ENCODE measurements at places on chromosomes 11 and 22.

GRCh38 chr11:115817844-115818468 is 313.7 kb upstream of the CADM1 start:
- DNase-seq: no peak

GRCh38 chr11:113651023-113651422 is 55.1 kb downstream of the TMPRSS5 start:
- DNase-seq: no peak

DNA sequence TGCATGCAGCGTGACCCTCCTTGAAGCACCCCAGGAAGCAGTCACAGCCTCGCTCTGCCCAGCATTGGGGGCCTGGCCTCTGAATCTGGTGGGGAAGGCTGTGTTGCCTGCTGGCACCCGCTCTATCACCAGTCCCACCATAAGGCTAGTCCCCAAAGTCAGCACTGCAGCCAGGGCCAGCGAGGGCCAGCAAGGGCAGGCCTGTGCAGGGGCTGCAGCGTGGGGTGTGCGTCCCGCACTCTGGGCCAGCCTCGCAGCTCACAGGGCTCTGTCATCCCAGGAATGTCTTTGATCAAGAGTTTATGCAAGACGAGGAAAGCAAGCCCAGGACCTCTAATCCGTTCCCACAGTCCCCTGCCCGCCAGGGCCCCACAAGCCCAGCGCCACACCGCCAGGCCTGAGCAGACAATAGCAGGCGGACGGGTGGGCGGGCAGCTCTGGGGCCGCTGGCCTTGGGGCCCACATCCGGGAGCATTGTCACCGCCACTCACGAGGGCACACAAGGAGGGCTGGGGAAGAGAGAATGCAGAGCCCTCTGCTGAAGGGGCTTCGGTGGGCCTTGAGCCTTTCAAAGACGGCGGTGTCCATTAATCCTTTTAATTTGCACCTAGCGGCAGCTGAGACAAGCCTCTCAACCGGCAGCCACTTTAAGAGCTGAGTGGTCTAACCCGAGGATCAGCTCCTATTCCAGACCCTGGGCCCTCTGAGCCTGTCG is 17.1 kb downstream of the LTO1 start:
- DNase-seq: no peak

GRCh38 chr22:37607935-37608476 is 628 bp upstream of the GGA1 start:
- no peak for DNase-seq

DNA sequence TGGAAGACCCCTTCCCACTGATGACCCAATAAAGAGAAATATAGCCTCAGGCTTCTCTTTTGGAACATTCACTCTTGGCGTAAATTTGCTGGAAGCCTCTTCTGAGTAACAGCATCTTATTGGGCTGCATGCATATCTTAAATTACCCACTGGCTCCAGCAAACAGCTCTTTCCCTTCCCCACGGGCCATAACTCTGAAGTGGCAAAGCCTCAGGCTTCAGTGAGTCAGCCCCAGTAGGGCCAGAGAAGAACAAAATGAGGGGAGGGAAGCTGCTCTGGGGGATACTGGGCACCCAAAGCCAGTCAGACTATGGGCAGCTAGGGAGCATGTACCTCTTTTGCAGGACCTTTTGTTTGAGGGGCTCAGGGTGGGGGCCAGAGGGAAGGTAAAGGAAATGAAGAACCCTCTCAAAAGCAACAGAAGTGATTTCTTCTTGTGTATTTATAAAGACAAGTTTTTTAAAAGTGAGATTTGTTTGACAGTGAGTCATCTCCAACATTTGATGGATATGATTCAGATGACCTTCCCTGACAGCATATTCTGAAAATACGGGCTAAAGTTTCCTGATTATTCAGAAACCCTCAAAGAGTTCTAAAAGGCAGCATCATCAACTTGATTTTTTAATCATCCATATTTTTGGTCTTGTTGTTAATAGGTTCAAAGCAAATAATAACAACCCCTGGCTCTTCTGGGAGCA is 203.4 kb downstream of the KIF18A start:
- peak; percentile 82 for DNase-seq

DNA sequence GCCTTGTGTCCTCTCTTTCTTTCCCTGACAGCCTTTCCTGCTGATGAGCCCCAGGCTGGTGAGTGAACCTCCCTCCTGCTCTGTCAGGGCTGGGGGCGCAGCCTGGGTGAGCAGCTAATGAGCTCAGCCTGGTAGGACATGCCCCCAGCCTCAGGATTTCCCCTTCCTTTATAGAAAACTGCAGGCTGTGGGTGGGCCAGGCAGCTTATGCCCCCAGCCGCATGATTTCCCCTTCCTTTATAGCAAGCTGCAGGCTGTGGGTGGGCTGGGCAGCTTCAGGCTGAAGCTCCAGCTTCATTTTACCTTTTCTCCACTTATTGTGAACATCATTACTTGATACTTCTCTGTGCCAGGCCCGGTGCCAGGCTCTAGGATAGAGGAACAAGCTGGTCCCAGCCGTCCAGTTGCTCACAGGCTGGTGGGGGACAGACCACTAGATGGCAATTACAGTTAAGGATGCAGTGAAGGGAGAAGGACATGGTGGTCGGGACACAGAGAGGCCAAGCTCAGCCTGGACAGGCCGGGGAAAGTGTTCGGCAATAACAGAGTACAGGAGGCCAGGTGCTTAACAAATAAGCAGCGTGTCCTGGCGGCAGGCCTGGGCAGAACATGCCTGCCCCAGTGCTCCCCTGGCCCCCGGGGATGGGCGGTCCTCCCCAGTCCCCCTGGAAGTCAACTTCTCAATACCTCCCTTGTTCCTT is 5.3 kb downstream of the LGALS12 start:
- DNase-seq: no peak

GRCh38 chr11:63958008-63958407 is 16.4 kb upstream of the COX8A start:
- no peak for DNase-seq

- no peak for DNase-seq
Observed at GRCh38 chr11:74721479-74721835, 9.8 kb downstream of the CHRDL2 start.

- DNase-seq: no peak
Observed at GRCh38 chr22:31105282-31105929, 2.0 kb downstream of the SELENOM start.

DNA sequence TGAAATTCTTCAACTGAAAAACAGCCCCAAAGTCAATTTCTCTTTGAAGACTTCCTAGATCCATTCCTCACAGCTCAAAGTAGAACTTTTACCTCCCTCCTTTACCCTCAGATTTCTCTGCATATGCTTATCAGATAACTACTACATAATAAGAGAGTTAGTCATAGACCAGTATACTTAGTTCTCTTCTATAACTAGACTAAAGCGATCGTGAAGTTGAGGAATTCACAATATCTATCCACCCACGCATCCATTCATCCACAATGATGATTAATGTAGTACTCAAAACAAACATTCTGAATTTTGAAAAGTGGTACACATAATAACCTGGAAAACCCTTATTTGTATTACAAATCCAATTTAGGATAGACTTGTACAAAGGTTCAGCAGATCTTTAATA is 800.9 kb upstream of the TENM4 start:
- no peak for DNase-seq

- no peak for DNase-seq
Observed at GRCh38 chr11:113942256-113942655, 32.7 kb upstream of the HTR3A start.

DNA sequence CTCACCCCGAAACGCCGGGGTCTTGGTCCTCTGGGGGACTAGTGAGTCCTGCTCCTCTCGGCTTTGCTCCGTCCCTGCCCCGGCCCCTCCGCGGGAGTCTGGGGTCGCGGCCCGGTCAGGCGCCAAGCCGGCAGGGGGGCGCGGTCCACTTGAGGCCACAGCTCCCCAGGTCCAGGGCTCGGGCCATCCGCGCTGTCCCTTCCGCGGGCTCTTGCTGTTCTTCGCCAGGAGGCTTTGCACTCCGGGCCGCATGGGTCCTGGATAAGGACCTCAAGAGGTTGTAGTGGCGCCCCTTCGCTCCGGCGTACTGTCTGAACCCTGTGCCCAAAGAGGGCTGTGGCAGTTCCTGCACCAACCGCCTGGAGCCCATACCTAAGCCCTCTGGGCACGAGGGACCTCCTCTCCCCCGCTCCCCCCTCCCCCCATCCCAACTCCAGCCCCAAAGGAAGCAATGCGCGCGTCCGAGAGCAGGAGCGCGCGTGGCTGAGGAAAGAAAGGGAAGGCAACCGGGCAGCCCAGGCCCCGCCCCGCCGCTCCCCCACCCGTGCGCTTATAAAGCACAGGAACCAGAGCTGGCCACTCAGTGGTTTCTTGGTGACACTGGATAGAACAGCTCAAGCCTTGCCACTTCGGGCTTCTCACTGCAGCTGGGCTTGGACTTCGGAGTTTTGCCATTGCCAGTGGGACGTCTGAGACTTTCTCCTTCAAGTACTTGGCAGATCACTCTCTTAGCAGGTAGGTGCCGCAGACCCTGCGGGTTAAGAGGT is at the start of gene ADM:
Gene ADM (plus strand): TSS at position 579 of the 767 bp plus-strand sequence. CDS start 628 bp downstream, outside the sequence.
- peak; percentile 96 for DNase-seq

- peak; percentile 69 for DNase-seq
Observed at GRCh38 chr22:38317122-38317994, at the start of gene CSNK1E. Gene CSNK1E, minus strand, starts transcription at chr22:38317433. Its CDS starts 3,276 bp downstream, at chr22:38314157.

GRCh38 chr11:20050048-20050447 is 110.2 kb downstream of the DBX1 start:
- DNase-seq: no peak

DNA sequence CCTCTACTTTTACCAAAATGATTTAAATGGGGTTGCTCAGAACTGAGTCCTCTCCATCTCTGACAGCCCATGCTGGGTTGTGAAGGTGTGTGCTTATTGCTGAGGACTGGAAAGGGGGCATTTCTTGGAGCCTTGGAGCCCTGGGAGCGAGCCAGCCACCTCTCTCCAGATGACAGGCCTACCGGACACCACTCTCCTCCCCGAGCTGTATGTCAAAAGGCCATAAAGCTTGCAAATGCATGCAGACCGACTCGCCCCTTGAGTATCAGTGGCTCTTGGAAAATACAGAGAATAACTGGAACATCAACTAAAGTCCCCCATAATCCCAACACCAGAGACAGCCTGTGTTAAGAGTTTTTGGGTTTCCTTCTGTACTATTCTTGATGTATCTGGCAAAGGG is 67.9 kb upstream of the PITPNB start:
- DNase-seq: no peak

GRCh38 chr11:14973621-14974514 is 1.7 kb upstream of the CALCA start:
- peak; percentile 17 for DNase-seq

DNA sequence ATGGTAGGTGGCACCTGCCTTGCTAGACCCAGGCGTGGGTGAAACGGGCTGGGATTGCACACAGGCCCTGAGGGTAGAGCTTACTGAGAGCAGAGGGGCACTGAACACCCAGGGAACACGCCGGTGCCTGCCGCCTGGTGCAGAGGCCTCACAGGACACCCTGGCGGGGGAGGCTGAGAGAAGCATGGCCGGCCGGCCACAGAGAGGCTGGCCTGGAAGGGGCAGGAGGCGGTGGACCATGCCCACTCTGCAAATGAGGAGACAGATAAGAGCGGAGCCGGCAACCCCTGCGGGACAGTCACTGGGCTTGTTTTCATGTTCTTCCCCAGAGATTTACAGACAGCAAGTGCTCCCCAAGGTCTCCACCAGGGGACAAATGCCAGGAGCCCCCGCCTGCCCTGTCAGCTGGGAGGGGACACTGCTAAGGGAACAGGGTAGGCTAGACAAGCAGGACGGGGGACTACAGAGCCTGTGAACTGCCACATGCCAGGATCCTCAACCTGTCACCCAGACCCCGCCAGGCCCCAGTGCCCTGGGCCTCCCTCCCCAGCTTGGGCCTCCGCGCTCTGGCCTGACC is 38.5 kb upstream of the TCF20 start:
- DNase-seq: no peak

DNA sequence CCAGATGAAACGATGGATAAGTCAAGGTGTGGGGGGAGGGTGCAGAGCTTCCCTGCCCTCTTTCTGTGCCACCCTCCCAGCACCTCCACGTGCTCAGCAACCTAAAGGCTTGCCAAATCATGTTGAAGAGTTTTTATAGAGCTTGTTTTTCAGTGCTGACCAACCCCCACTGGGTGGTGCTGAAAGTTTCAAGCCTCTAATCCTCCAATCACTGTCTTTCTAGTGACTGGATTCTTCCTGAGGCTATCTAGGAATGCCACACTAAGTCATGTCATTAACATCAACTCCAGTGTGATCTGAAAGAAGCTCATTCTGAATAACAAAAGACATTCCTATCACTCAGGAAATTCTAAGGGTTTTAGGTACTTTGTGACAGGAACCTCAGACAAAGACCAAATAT is 382.6 kb downstream of the DYNC2H1 start:
- DNase-seq: no peak

DNA sequence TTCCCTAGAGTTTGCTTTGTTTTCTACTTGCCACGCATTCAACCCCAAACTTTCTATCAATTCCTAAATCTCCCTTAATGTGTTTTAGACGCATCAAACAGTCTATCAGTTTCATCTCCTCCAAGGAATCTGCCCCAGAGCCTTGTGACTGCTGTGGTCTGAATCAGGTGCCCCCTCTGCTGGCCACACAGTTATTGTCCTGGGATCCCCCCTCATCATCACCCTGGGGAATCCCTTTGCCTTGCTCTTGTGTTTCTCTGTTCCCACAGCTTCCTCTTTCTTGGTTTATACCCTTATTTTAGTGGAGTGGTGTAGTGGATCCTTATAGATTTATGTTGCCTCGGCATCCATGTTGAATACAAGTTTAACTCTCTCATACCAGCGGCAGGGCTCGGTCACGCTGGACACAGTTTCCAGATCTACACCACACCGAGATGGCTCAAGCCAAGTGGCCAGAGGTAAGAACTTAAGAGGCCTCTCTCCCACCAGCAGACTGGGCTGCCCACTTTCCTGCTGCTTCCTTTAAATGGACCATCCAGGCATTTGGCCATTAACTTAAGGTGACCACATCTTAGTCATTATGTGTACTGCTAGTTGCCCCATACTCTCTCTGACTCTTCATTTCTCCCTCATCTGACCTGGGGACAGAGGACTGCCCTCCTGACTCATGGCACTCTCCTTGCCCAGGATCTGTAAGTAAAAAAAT is 8.2 kb downstream of the UPB1 start:
- DNase-seq: peak; percentile 48

DNA sequence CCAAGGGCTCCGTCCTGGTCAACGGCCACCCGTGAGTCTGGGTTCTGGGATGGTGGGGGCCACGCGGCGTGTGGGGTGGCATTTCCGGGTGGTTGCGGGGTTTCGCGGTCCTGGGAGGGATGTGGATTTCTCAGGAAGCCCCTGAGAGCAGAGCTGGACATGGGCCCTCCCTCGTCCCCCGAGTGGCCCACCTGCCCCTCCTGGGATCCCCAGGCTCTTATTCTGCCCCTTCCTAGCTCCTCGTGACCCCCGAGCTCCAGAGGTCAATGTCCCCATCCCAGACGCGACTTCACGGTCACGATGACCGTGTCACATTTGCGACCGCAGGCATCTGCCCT is 4.4 kb downstream of the MUC5AC start:
- DNase-seq: no peak

GRCh38 chr22:26333088-26333800 is 95.8 kb upstream of the ASPHD2 start:
- no peak for DNase-seq

Data from astrocyte of the spinal cord (primary cell).